Activated T-helper 1 cell treated with anti-CD3 and anti-CD28 coated beads, Interleukin-2, amount 50 U/mL, for 16 hours (primary cell): ENCODE measurements at places on chromosomes 4 and X.

DNA sequence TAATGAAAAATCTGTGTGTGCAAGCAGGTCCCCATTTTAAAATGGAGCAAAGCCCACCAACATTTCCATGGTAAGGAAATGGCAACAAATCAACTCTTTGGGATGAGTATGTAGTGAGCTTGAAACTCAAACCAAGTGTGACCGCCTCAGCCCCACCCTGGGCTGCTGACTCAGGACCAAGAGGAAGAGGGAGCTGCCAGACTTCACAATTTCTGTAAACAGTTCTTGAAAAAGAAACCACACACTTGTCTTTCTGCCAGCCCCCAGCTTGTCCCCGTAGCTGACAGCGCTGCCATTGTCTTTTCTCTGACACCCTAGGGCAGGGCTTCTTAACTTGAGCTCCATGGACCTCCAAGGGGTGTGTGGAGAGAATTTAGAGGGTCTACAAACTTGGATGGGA, 10.3 kb downstream of the RTL5 start:
- no peak for DNase-seq

DNA sequence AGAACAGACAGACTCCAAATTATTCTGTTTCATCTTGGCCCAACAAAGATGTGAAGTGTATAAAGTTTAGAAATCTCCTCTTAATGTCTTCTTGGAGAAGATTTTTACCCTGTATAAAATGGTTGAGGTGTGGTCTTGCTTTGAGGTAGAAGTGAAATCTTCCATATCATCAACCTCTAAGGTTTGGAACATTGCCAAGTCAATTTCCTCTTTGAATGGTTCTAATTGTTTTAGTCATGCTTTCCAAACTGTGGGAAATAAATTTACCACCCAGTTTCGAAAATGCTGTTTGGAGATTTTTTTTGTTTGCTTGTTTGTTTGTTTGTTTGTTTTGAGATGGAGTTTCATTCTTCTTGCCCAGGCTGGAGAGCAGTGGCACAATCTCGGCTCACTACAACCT, 174.1 kb upstream of the ADAMTS3 start:
- DNase-seq: no peak

DNA sequence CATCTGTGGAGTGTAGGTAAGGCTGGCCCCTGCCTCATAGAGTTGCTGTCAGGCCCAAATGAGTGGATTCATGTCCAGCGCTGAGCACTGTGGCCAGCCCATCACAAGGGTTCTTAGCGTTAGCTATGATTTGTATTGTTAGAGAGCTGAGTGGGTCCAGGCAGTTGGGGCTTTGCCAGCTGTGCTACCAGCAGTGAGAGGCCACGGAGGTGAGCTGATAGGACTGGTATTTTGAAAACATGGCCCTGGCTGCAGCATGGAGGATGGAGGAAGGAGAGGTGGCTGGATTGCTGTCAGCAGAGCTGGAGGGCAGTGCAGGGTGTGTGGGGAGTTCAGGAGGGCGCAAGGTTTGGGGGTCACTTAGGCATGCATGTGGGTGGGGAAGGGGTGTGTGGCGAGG, 69.8 kb downstream of the PSAPL1 start:
- no peak for DNase-seq

DNA sequence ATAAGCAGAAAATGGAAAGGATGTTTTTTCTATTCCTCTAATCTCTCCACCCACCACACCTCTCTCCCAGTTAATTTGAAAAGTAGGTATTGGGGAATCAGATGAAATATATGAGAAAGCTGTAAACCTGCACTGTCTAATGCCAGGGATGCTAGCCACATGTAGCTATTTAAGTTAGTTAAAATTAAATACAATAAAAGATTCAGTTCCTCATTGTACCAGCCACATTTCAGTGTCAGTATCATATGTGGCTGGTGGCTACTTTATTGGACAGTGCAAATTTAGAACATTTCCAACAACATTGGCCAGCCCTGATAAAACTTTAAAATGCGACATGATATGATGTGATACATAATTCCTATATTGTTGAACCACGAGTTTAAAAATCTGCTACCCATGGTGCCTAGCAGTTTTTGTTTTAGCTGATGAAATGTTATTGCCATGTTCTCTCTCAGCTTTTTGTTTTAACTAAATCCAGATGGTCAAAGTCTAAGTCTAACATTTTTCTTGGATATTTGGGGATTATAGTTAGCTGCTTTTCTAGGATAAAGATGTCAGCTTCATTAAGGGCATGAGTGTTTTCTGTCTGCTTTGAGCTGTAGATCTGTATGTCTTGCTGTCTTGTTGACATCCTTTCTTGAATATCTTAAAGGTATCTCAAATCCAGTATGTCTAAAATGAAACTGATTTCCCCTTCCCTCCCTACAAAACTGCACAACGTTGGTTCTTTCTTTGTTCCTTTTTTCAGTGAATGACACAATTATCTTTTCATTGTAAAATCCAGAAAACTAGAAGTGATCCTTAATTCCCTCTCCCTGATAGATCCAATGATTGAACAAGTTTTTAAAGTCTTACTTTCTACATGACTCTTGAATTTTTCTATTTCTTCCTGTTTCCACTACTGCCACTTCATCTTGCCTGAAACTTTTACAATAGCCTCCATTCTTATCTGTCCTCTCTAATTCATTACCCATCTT, 6.2 kb downstream of the ARFIP1 start:
- no peak for DNase-seq

DNA sequence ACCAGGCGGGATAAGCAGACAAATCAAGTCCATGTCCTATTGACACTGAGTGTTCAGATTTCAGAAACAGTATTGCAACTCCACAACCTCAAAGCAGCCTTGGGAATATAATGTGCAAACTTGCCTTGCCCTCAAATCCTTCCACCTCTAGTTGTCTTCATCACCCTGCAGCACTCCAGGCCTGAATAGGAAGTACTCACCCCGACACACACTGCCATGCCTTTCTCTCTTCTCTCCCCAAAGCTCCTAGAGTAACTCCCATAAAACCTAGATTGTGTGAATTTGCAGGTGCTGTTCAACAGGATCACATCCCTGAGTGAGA, 19.6 kb downstream of the ACSL1 start:
- no peak for DNase-seq

GRCh38 chrX:85113746-85114145, 110.1 kb downstream of the APOOL start:
- DNase-seq: no peak

GRCh38 chr4:143458966-143459365, 54.5 kb upstream of the SMARCA5 start:
- no peak for DNase-seq

- no peak for DNase-seq
Observed at GRCh38 chrX:47202316-47202715, 8.7 kb downstream of the UBA1 start.

GRCh38 chr4:32226204-32226603, 1506.0 kb downstream of the PCDH7 start:
- DNase-seq: no peak

DNA sequence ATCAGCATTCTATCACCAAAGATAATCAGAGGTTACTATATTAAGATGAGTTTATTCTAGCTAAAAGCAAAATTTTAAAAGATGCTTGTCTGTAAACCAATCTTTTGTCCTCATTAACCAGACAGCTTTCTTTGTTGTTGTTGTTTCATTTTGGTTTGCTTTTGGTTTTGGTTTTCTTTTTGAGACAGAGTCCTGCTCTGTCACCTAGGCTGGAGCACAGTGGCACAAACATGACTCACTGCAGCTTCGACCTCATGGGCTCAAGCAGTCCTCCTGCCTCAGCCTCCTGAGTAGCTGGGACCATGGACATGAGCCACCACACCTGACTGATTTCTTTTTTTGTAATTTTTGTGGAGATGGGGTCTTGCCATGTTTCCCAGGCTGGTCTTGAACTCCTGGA, 102.9 kb downstream of the COX18 start:
- no peak for DNase-seq
